ENCODE measurements at places on chromosomes 1 and 21.
A peak's percentile ranks its signal among the peaks of the same experiment; 100 is the strongest.

- DNase-seq = no peak
These were observed 65.6 kb upstream of the PLXNA2 start for GRCh38 chr1:208309771-208310170.

DNA sequence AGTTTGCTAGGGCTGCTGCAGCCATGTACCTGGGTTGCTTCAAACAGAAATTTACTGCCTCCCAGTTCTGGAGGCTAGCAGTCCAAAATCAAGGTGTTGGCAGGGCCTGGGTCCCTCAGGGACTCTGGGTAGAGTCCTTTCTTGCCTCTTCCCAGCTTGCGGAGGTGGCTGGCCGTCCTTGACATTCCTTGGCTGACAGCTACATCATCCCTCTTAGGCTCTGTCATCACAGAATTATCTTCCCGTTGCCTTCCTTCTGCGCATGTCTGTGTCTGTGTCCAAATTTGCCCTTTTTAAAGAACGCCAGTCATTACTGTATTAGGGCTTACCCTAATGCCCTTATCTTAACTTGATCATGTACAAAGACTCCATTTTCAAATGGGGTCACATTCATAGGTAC is 37.6 kb upstream of the PGBD5 start:
- DNase-seq = no peak

- no peak for DNase-seq
These were observed 10.1 kb upstream of the PROK1 start for GRCh38 chr1:110440877-110441276.

DNA sequence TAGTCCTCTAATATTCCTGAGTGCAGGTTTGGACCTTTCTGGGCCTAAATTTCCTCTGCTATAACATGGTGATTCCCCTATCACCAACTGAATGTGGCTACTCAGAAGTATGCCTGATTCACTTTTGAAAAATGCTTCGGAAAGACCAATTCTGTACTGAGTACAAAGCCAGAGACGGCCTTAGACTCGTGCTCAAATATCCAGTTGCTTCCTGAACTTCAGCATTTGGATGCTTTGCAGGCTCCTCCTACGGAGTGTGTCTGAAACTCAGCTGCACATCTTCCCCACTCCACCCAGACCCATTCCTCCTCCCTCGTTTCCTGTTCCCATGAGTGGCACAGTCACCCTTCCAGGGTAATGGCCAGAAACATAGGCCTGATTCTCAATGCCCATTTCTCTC is 98.4 kb upstream of the GADD45A start:
- no peak for DNase-seq

DNA sequence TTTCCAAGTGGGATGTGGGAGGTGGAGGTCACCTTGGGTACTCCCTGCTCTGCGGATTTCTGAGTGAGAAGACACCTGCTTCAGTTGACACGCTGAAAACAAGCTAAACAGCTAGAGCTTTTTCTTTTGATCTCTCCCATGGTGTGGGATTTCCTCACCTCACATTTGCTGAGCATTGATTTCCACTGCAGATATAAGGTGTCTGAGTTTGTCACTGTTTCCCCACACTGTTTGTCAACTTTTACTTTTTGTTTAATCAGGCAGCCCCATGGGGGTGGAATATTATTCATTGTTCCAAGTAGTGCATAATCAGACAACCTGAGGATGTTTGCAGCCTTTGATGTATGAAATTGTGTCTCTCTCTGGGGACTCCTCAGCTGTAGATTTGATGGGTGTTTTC is 49.5 kb downstream of the FASLG start:
- DNase-seq = peak; percentile 23
